Kidney (tissue), 22 donors: ENCODE measurements at places on chromosomes 6 and 20. TPM values are rescaled to one million over a fixed set of nuclear protein-coding genes. Genes with fewer than 3 reads are reported as not detected.
A peak's percentile ranks its signal among the peaks of the same experiment; 100 is the strongest.

- DNase-seq, result no peak
Measured at GRCh38 chr20:13717631-13718044, 67.1 kb downstream of the ESF1 start.

DNA sequence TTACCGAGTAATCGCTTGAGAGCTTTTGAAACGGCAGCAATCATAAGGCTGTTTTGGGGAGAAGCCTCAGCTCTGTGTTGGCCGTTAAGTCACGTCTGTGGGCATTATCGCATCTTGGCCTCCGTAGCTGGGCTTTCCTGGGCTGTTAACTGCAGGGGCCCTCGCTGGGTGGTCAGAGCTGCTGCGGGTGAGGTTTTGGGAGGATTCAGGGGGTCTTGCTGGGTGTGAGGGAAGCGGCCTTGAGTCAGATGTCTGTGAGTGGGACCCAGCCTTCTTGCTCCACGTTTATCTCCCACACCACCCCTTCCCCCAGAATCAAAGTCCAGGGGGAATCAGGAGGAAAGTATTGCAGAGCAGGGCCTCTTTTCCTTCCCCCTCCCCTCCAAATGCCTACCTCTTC, 3.2 kb upstream of the APCDD1L start:
- DNase-seq, result no peak

DNA sequence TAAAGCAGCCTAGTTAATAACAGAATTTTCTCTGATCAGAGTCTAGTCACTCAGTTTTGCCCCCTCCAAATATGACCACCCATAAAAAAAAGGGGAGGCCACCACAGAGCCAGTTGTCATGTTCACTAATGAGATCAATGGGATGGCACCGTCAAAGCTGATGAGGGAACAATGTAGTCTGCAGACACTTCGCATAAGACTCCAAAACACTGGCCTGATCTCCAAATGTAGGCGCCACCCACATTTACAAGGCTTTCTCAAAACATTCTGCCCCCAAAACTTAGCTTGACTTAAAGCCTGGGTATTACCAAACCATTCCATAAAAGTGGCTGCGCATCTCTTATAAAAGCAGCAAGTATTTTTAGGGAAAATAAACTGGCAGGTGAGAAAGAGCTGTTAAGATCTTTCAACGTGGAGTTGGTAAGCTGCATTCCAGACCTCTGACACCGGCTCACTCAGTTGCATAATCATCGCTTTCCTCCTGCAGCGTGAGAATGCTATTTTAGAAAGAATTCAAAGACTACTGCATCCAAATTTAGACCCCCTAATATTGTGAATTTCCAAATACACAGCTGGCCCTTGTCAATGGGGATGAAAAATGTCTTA, 59.3 kb downstream of the TBC1D7 start:
- DNase-seq, result no peak

DNA sequence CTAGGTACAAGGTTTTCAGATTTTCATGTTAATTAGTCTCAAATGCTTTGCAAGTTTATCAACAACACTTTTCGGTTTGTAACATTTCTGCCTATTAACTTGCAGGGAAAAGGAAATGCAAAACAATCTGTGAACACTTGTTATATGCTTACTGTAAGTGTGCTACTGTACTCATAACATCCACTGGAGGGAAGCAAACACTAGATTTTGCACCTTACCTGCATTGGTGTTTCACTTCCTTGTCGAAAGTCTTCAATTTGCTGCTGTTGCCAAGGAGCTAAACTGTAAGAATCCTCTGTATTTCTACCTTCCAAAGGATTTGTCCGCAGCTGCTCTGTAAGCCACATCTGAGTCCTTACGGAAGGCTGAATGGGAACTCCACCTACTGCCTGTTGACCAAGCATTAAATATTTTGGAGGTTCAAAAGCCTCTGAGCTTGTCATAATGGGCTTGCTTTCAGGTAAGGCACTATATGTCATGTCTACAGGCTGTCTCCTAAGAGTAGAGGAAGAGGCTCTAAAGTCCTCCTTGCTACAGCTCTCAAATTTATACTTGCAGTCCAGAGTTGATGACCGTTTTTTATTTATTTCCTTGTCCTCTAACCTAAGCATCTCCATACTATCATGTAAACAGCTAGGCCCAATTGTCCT, 17.3 kb downstream of the PLN start:
- DNase-seq, result no peak

- DNase-seq, result peak; percentile 95
Measured at GRCh38 chr6:26065952-26066380, 21.3 kb upstream of the HFE start.

- no peak for DNase-seq
Measured at GRCh38 chr20:22720206-22720605, 135.8 kb upstream of the FOXA2 start.

- DNase-seq, result no peak
Measured at GRCh38 chr20:37201827-37202162, 22.4 kb upstream of the MROH8 start.

- DNase-seq, result no peak
Measured at GRCh38 chr20:57522380-57523140, 2.4 kb downstream of the CTCFL start.

DNA sequence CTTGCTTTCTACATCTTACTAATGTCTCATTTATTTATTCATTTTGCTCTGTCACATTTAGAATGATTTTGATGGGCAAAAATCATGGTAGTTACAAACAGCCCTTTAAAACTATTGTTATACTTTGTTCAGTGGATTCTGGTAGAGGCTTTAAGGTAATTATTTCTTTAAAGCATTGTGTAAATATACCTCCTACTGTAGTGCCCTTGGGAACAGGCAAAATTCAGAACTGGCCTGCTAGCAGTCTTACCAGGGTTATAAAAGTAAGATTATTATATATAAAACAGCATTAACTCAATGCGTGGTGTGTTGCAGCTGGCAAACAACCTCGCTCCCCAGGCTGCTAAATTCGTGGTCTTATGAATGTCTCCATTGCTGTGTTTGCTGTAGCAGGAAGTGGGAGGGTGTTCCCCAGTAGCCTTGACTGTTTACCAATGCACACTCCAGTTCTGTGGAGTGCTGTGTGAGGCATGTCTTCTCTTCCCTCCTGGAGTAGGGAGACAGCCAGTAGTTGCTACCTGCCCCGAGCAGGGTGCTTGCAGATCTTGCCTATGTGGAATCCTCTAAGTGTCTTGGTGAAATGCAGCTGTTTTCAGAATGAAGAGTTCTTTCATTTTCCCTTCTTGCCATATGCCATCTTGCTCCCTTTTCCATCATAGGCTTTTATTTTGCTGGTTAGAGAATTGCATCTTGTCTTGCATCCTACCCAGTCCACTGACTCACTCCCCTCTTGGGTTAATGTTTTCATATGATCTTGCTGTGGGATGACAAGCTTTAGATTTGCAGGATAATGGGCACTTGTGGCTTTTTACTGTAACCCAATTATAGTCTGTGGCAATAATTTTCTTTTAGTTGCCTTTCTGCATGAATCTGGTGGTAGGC, 45.3 kb downstream of the IGF2R start:
- DNase-seq, result no peak

DNA sequence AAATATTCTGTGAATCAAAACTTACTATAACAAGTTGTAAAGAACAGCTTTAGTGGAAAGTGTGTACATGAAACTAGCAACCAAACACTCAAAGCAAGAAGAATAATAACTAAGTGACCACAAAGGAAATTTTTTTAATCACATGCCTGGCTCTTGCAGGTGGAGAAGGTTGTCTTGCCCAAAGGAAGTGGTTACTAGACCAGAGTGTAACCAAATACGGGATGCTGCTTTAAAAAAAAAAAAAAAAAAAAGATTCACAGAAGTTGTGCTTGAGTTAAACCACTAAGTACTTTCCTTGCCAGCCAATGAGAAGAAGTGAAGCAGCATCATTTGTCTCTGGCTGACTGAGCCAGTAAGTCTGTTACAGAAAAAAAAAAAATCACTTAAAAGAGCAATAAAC, 19.1 kb upstream of the HLA-DQB1 start:
- no peak for DNase-seq

THEMIS gene
- not detected for polyA plus RNA-seq

CAGE1 gene
- polyA plus RNA-seq, result not detected

METTL24 gene
- 1.4 TPM for polyA plus RNA-seq

MATN4 gene
- 0.19 TPM for polyA plus RNA-seq

POM121L2 gene
- not detected for polyA plus RNA-seq

HTR1E gene
- polyA plus RNA-seq, result not detected

FAM162B gene
- polyA plus RNA-seq, result 5.8 TPM
